ENCODE measurements at places on chromosomes 13 and 19.
A peak's percentile ranks its signal among the peaks of the same experiment; 100 is the strongest.

DNA sequence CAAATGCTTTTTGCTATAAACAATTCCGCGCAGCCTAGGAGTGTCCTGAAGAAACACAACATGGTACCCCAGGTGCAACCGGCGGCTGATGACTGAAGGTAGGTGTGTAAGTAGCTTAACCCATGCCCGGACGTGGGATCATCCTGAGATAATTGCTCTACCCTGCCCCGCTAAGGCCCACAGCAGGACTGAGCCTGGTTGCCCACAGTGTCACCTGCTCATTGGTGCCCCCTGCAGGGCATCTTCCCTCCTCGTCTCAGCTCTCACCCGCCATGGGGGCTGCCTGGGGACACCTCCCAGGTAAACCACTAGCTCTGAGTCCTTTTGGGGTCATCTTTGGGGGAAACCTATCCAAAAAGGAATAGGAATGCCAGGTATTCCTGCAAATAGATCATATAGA lies 22.3 kb downstream of the TMEM161A start:
- peak; percentile 36 for DNase-seq

GRCh38 chr13:27383104-27383921 lies 41.1 kb upstream of the GTF3A start:
- no peak for DNase-seq

DNA sequence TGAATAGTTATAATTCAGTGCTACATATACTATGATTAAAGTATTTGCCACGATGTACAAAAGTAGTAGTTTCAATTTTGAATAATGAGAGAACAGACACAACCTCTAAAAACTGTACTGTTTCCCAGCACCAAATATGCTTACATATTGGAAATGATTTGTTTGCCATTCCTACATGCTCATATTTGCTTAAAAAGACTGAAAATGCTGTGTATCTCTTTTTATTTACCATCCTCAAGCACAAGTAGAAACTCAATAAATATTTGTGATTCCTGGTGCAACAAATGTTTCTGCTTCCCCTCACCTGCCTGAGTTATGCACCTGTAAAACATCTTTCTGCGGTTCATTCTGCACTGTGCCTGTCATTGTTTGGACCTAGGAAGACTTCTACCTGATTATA lies 512.2 kb downstream of the DCT start:
- no peak for DNase-seq

- DNase-seq = peak; percentile 66
Measured at GRCh38 chr19:32269831-32270230, 75.6 kb upstream of the ZNF507 start.

GRCh38 chr19:3073931-3074595 lies 11.8 kb upstream of the TLE5 start:
- DNase-seq = no peak

DNA sequence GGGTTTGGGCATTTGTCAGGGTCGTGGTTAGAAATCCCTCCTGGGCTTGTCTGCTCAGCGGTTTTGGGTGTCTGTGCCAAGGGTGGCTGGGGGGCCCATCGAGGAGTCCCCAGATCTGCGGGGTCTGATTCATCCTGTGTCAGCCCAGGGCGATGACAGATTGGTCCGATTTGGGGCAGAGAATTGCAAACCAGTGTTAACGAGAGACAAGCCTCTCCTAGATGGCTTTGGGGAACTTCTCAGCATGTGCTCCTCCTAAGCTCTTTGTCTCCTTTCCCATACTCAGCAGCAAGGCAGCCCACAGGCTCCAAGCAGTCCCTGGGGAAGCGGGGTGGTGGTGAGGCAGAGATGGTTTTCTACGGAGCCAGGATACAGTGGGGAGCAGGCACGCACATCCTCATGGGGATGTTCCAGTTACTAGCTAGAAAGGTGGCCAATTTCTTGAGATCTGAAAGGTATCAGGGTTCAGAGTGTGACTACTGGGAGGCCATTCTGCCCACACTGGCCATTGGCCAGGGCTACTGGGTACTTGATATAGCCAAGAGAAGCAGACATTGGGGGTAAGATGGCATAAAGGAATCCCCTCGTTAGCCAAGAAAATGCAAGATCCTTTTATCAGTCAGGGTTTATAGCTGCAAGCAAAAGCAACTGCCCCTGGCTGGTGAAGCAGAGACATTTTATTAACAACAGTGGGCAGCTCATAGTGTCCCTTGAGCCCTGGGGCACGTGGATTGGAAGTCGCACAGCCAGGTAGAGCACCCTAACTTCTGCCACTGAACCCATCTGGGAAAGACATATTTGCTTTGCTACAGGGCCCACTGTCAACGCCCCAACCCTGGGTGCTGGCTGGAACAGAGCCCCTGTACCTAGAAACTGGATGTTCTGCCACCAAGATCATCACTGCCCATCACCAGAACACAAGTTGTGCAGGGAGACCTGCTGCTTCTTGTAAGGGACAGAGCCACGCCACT lies 63.6 kb downstream of the RGCC start:
- no peak for DNase-seq

DNA sequence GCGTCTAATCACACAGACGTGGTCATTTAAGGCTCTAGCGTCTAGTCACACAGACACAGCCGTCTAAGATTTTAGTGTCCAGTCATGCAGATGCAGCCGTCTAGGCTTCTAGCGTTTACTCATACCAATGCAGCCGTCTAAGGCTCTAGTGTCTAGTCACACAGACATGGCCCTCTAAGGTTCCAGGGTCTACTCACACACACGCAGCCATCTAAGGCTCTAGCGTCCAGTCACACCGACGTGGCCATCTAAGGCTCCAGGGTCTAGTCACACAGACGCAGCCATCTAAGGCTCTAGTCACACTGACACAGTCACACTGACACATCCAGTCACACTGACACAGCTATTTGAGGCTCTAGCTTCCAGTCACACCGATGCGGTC lies 55.7 kb downstream of the KLF2 start:
- no peak for DNase-seq

Measured in KBM-7 (cell line).